Peyer's patch (tissue), 4 donors: ENCODE measurements at places on chromosomes 7 and 10.

DNA sequence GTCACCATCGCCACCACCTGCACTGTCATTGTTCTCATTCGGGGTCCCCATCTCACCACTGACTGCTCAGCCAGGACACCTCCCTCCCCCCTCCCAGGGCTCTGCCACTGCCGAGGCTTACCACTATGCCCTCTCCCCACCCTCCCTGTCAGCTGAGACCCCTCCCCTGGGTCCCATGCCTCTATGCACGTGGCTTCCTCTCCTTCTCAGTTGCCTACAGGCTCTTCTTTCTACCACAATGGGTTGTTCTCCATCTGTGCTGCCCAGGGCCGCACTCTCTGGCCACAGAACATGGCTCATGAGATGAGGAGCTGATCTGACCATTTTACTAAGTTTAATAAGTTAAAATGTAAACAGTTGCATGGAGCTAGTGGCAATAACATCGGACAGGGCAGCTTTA lies 16.1 kb upstream of the EN2 start:
- no peak for DNase-seq

DNA sequence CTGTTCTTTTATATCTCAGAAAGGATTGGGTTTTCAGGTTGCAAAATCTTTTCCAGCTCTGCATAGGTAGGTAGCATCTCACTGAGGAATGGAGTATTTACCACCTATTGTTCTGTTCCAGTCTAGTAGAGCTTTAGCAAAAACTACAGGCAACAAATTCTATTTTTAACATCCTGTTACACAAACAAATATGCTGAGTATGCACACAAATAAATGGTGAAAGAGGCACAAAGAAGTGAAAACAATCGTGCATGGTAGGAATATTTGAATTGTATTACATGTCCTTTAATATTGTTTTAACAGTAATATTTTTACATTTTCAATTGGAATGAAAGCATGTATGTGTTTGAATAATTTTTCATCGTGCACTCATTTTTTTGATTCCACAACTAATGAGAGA lies 14.5 kb upstream of the MIOS start:
- no peak for DNase-seq

- no peak for DNase-seq
Observed at GRCh38 chr7:85065888-85066485, 120.9 kb downstream of the SEMA3D start.

- no peak for DNase-seq
Observed at GRCh38 chr7:80703272-80703671, 64.8 kb downstream of the CD36 start.

DNA sequence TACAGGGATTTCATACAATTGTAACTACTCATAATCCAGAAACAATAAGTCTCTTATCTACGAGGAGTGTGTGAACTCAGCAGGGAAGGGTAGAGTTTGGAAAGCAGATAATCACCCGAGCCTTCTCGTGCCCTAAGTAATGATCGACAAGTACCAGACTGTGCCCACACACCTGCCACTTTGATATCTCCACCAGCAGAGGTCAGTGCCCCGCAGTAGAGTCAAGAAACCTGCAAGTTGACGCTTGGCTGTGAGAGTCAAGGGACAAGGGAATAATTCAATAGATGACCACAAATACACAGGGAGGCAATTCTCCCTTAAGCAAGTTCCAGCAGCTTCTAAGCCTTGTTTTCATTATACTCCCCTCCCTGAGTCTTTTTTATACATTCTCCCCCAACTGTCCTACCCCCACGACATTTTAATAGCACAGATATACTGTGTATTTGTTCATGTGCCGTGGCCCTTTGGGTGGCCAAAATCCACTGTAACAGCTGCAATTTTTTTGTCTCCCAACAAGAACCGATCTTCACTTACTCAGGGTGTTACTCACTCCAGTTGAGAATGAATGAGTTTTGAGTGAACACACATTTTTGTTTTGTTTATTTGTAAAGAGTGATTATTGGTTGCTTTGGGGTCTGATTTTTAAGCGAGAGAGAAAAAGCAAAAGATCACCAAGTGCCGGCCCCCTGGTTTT lies 106.9 kb upstream of the RHEB start:
- peak; percentile 20 for DNase-seq

GRCh38 chr10:63977329-63977923 lies 456.2 kb downstream of the REEP3 start:
- no peak for DNase-seq

- no peak for DNase-seq
Observed at GRCh38 chr7:132993377-132994013, 88.4 kb downstream of the CHCHD3 start.

DNA sequence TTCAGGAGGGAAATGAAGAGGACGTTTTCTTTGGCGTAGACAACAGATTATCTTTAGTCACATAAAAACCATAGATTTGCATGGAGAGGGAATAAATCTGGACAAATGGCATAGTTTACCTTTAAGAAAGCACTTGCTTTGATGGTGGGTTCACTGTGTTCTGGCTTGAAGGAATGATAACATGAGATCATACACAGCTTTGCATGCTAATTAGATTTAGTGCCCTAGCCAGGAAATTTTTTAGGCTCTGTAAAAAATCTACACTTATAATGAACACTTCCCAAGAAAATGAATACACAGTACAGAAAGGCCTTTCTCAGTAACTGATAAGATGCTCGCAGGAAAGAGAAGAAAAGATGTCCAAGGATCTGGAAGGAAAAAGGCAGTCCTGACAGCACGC lies 218.2 kb upstream of the AOAH start:
- DNase-seq: no peak

GRCh38 chr7:45237788-45238461 lies 80.3 kb downstream of the RAMP3 start:
- DNase-seq: no peak

GRCh38 chr7:65404020-65404419 lies 30.4 kb downstream of the ZNF92 start:
- DNase-seq: no peak

DNA sequence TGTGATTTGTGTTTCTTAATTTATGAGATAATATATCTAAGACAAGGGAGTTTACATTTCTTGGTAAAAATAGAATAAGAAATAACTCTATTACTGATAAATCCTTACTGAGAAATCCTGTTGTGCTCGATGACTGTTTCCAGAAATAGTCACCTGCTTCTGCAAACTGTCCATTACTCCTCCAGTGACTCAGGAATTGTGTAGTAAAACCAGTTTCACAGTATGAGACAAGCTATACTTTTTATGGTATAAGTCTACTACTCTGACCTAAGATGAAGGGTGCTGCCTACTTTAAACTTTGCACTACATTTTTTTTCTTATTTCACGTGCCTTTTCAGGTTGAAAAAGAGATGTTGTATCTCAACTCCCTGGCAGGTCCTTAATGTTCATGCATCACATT lies 6.8 kb upstream of the ANKRD22 start:
- DNase-seq: no peak

- no peak for DNase-seq
Observed at GRCh38 chr7:99000904-99001465, 122.7 kb downstream of the TRRAP start.

DNA sequence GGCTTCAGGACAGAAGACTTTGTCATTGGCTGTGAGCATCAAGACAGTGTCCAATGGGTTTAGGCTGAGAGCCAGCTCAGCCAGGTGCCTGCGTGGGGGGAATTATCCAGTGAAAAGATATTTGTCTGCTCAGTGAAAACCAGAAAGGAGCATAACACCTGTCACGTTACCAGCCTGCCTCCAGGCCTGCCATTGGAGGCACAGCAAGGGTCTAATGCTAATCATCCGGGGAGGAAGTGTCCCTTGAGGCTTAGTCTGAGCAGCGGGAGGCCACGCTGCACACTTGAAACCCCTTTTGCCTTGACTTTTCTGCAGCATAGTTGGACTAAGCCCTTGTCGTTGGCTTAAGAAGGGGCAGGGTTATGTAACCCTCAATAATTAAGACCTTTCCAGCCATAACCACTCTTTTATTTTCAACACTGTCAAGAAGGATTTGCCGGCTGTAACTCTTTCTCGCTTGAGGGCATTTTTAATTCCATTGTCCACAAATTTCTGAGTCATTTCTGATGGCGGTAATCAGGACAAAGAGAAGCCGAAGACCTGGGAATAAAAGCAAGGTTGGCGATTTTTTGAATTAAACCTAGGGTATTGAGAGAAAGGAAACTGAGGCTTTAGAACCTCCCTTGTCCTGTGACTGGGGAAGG lies 639.6 kb upstream of the FOXK1 start:
- no peak for DNase-seq

DNA sequence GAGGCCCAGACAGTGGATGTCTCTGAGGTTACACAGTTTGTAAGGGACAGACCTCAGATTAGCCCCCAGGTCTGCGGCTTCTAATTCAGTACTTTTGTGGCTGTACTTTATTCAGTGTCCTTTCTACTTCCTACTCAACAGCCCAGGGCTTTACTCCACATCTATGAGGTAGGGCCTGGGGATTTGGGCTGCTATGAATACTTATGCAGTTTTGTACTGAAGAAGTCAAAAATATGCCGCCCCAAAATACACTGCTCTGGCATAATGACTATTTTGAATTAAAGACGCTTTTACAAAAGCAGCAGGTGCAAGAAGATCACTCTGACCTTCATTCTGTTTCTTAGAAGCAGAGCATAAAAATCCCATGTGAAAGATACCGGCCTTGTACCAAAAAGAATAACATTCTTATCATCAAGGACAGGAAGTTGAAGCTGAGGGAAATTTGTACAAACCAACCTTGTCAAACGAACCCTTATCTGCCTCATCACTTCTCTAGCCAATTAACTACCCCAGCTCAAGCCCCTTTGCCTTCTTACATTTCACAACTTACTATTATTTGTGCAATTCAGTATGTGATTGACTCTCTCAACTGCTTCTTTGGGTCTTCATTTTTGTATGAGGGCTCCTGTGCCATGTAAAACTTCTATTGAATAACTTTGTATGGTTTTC lies 26.1 kb upstream of the TRUB1 start:
- DNase-seq: no peak

DNA sequence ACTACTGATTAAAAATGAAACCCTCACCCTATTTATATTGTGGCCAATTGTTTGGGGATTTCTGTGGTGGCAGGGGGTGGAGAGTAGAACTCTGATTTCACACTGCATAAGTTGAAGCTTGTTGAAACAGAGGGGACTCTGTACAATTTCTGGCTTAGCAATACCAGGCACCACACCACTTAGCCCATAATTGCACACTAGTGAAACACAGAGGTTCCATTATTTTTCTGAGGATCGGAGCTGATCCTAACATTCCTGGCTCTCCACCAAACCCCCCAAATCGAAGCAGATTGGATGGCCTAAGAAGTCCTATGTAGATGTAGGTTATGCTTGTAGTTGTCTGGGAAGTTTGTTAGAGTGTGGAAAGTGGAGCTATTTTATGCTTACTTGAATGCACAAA lies 47.0 kb downstream of the PTN start:
- DNase-seq: no peak

DNA sequence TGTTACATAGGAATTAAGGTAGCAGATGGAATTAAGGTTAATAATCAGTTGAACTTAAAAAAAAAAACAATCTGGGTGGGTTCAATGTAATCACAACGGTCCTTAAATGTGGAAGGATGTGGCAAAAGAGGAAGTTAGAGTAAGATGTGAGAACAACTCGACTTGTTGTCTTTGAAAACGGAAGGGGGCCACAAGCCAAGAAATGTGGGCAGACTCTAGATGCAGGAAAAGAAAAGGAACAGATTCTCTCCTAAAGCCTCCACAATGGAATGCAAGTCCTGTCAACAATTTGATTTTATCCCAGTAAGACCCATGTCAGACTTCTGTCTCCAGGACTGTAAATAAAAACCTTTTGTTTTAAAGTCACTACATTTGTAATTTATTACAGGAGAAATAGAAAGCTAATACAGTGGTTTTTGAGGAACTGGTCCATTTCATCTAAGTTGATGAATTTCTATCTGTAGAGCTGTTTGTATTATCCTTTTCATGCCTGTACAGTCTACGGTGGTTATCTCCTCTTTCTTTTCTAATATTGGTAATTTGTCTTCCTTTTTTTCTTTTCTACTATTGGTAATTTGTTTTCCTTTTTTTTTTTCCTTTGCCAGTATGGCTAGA lies 8.6 kb downstream of the MCMBP start:
- no peak for DNase-seq

DNA sequence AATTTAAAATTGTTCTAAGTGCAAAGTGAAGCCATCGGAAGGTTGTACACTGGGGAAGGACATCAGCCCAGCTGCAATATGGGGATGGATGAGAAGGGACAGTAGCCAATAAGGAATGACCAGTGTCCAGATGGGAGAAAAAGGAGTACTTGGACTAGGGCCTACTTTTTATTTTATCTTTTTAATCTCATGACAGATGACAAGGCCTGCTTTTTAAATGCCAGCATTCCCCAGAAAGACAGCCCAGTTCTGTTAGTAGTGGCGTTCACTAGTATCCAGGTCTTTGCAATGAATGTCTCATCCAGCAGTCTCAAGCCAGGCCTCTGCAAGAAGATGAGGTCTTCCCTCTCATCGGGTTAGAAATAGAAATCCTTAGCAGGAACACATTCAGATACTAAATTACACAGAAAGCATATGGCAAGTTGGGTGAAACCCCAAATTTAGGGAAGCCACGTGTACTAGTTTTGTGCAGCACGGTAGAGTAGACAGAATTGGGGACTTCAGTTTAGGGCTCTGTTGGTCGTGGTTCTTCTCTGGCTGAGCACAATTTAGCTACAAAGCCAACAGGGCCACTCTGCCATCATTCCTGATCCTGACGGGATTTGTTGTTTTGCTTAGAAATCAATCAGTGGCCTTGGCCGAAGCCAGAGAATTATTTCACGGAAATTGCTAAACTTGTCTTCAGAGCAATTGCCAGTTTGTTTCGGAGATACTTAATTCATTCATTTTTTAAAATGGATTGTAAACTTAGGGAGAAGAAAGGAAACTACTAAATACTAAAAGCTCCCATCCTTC lies 227.8 kb downstream of the ARHGAP21 start:
- no peak for DNase-seq

DNA sequence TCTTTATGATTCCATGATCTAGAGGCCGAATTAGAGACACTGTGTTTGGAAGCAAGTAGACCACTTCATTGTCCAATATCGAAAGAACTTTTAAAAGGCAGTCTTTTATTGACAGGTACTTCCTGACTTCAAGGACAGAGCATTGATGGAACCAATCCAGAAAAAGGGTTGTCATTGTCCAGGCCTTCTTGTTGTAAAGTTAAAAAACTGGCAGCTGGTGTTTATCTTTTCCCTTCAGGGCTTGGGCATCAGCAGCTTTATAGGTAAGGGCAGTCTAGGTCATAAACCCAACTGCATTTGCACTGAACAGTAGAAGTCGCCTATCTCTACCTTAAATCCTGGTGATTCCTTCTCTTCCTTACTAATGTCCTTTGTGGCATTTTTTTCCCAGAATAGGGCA lies 95.6 kb downstream of the ST7 start:
- DNase-seq: no peak

- DNase-seq: no peak
Observed at GRCh38 chr10:49114718-49115014, 656 bp downstream of the VSTM4 start.
